ENCODE measurements at places on chromosomes 12 and 14. TPM values are rescaled to one million over a fixed set of nuclear protein-coding genes. Genes with fewer than 3 reads are reported as not detected.

GRCh38 chr14:43418324-43418723 is 1088.8 kb downstream of the FSCB start:
- no peak for DNase-seq

GRCh38 chr14:34404416-34404815 is 57.6 kb downstream of the SPTSSA start:
- DNase-seq, result no peak

DNA sequence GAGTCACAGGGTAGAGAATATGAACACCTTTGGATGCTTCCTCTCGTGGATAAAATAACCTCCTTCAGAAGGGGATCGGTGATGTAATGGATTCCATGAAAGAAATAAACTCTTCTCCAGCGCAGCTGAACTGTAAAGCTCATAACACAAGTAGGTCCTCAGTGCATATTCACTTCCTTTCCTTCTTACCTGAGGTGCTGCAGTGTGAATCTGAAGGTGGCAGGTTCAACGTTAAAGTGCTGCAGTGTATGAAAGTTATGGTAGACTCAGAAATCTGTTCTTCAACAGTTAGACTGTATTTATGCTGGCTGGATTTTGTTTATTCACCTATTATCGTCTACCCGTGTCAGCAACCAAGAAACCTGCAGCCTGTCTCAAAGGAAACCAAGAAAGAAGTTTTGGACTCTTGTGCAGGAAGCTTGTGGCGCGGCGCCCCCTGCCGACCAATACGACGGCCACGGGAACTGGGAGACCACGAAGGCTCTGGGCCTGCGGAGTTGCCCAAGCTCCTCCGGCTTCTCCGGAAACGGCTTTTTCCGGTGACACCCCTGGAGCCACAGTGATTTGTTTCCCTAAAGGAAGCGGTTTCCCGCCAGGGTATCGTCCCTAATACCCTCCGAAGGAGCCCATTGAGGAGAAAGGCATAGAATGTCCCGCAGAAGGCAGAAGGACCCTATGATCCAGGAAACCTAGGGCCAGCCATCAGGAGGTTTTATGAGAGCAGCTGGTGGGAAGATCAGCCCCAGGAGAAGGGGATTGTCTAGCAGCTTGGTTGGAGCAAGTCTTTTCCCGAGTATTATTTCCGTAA is 17.6 kb upstream of the RNASE3 start:
- DNase-seq, result peak; percentile 23

- no peak for DNase-seq
Measured at GRCh38 chr14:51867741-51868140, 7.3 kb downstream of the GNG2 start.

DNA sequence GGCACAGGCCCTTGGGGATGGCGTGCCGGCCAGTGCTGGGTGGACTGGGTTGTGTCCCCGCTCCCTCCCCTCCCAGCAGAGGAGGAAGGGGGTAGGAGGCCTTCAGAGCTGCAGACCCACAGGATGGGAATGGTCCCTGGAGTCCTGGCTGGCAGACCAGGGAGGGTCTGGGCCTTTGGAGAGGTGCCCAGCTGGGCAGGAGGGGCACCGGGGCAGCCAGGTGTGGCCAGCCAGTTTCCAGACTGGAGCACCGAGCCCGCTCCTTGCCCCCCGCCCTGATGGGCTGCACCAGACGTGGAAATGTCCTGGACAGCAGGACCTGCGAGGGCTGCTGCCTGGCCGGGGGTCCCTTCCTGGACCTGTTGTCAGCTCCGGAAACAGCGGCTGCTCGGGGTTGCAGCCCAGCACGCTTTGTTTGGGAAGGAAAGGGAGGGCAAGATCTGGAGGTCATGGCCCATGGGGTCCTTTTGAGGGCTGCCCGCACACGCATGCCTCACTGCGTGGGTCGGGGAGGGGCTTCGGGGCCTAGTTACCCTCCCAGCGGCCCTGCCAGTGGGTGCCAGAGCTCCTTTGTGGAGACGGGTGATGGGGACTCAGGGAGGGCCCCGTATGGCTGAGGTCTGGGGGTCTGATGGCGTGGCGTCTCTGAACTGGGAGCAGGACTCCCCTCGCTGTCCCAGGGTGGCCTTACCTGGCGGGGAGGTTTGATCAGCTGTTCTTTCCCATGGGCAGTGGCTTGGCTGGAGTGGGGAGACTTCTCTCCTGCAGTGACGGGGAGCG is 9.1 kb downstream of the KIF26A start:
- DNase-seq, result peak; percentile 58

- DNase-seq, result no peak
Measured at GRCh38 chr14:76490735-76491134, 114.8 kb downstream of the ESRRB start.

DNA sequence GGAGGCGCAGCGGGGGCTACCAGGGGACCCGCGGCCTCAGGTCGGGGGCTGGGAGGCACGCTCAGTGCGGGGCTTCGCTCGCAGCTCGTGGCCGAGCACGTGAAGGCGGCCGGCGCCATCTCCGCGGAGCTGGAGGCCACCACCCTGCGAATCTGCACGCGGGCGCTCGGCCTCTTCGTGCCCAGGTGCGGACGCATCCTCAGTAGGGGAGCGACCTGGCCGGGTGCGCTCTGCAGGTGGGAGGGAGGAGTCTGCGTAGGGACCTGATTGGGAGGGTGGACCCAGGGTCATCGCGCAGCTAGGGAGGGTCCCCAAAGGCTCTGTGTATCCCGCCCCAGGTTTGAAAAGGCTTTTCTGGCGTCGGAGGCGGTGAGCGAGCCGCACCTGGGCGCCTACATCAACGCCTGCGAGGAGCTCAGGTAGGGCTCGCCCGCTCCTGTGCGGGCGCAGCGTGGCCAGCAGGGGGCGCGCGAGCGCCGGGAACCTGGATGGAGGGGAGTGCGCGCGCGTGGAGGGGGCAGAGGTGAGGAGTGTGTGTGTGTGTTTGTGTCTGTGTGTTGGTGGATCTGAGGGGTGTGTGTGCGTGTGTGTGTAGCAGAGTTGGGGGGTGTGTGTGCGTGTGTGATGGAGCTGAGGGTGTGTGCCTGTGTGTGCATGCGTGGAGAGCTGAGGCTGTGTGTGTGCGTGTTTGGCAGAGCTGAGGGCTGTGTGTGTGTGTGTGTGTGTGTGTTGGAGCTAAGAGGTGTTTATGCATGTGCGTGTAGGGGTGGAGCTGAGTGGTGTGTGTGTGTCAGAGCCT is 10.3 kb downstream of the EXOC3L4 start:
- peak; percentile 91 for DNase-seq

DNA sequence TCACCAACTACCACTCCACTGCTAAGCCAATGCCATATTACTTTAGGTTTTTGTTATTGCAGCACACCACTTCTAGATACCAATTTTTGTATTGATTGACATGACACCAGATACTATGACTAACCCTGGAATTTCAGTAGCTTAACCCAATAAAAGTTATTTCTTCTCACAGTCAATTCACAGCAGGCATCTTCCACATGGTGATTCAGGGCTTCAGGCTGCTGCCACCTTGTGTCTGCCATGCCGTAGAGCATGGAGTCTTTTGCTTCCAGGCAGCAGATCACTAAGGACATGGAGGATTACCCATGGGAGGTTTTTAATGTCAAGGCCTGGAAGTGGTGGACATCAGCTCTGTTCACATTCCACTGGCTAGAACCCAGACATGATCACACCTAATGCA is 56.4 kb upstream of the LTA4H start:
- no peak for DNase-seq

GRCh38 chr14:100027771-100028490 is 37.3 kb upstream of the EVL start:
- DNase-seq, result no peak

GRCh38 chr14:77248666-77249065 is 22.3 kb downstream of the NGB start:
- DNase-seq, result no peak

GRCh38 chr14:59199614-59200013 is 11.1 kb downstream of the DAAM1 start:
- no peak for DNase-seq

DNA sequence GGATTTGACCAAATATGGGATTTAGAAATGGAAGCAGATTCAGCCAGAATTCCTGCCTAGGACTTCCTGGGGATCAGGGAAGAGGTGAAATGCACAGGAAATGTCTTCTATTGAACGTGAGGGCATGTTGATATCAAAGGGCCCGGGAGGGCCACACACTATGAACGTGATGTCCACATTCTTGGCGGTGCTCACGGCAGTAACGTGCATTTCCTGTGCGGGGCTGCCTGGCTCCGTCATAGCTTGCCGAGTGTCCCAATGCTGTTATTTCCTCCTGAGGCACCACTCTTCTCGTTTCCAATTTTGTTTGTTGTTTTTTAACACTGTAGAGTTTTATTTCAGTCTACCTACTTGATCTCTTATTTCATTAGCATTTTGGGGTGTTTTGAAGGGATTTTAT is 67.3 kb downstream of the ZNF664 start:
- no peak for DNase-seq

DNA sequence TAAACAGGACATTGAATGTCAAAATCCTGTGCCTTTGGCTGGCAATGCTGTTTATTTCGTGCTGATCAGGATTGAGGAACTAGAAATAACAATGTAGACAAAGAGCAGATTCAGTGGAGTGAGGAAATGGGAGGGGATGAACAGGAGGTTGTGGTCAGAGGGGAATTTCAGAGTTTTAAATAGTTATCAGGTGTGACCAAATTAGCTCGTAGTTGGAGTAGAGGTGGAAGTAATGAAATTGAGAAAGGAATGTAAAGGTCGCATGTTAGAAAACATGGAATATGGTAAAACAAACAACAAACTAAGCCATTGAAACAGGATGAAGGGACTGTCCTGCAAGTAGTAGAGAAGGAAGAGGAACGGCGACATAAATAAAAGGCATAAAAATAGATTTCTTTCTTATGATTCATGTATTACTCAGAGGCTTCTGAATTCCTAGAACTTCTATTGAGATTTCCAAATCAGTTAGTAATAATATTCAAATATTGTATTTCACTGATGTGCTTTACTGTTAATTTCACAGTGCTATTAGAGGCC is 9.5 kb upstream of the SAV1 start:
- DNase-seq, result no peak

GRCh38 chr14:49642163-49642562 is 7.1 kb upstream of the DNAAF2 start:
- DNase-seq, result no peak

GRCh38 chr12:113980537-113981337 is 14.6 kb upstream of the RBM19 start:
- peak; percentile 57 for DNase-seq

The NTN4 gene
- polyA plus RNA-seq, result 0.11 TPM

The KDM2B gene
- polyA plus RNA-seq, result 9.6 TPM

The FIGNL2 gene
- 0.05 TPM for polyA plus RNA-seq

The RASSF9 gene
- 0.32 TPM for polyA plus RNA-seq

The PCED1B gene
- 0.21 TPM for polyA plus RNA-seq

The ITGB7 gene
- polyA plus RNA-seq, result 0.25 TPM

The CEP83 gene
- 4.2 TPM for polyA plus RNA-seq

The SLC15A4 gene
- 20.5 TPM for polyA plus RNA-seq

The RERG gene
- 0.84 TPM for polyA plus RNA-seq

The ZBTB42 gene
- polyA plus RNA-seq, result 2.9 TPM

The NID2 gene
- polyA plus RNA-seq, result 15.9 TPM

The MGAT2 gene
- polyA plus RNA-seq, result 22.0 TPM

Data from SK-N-SH (cell line).